Uterine smooth muscle cell (primary cell): ENCODE measurements at places on chromosomes 1 and 21. TPM values are rescaled to one million over a fixed set of nuclear protein-coding genes. Genes with fewer than 3 reads are reported as not detected.

The NEK7 gene
- 115 and 130 TPM in 2 replicates for total RNA-seq

The SELE gene
- not detected in 2 replicates for total RNA-seq

The PMVK gene
- 6.9 and 9.6 TPM in 2 replicates for total RNA-seq

The LRRC3 gene
- 0.33 and 0.37 TPM in 2 replicates for total RNA-seq

The RNF186 gene
- 0.12 TPM in 1 of 2 replicates, not detected in the other for total RNA-seq

The SH3D21 gene
- 3.1 and 6.2 TPM in 2 replicates for total RNA-seq

The GCSAML gene
- total RNA-seq: under 0.01 TPM in 1 of 2 replicates, not detected in the other

The PEAR1 gene
- total RNA-seq: 1.3 and 1.6 TPM in 2 replicates

The EPS15 gene
- total RNA-seq: 64.7 and 75.5 TPM in 2 replicates

The ELAVL4 gene
- total RNA-seq: not detected in 2 replicates

The WDR64 gene
- total RNA-seq: not detected in 2 replicates

The PGLYRP4 gene
- total RNA-seq: not detected in 2 replicates

The TRABD2B gene
- not detected in 2 replicates for total RNA-seq

The CSF3R gene
- 0.11 and 0.12 TPM in 2 replicates for total RNA-seq

The CELA2B gene
- not detected in 2 replicates for total RNA-seq

The ERO1B gene
- total RNA-seq: 3.1 and 16.1 TPM in 2 replicates

The REN gene
- total RNA-seq: 0.62 and 0.77 TPM in 2 replicates

The ASCL5 gene
- total RNA-seq: not detected in 2 replicates

The GBP3 gene
- total RNA-seq: 22.4 and 28.1 TPM in 2 replicates

The CD84 gene
- not detected in 2 replicates for total RNA-seq

The UMODL1 gene
- 0.12 TPM in 1 of 2 replicates, not detected in the other for total RNA-seq

The TFF2 gene
- not detected in 2 replicates for total RNA-seq

The CFHR2 gene
- not detected in 2 replicates for total RNA-seq

The BTBD19 gene
- total RNA-seq: 5.4 and 12.0 TPM in 2 replicates

The CRNN gene
- not detected in 2 replicates for total RNA-seq
